ENCODE measurements at places on chromosomes 2 and 18.

GRCh38 chr2:9887513-9887912 is 44.2 kb downstream of the TAF1B start:
- no peak for DNase-seq

GRCh38 chr18:48954886-48955819 is 4.4 kb upstream of the SMAD7 start:
- no peak for DNase-seq

GRCh38 chr2:143881246-143881645 is 638.7 kb downstream of the ZEB2 start:
- no peak for DNase-seq

DNA sequence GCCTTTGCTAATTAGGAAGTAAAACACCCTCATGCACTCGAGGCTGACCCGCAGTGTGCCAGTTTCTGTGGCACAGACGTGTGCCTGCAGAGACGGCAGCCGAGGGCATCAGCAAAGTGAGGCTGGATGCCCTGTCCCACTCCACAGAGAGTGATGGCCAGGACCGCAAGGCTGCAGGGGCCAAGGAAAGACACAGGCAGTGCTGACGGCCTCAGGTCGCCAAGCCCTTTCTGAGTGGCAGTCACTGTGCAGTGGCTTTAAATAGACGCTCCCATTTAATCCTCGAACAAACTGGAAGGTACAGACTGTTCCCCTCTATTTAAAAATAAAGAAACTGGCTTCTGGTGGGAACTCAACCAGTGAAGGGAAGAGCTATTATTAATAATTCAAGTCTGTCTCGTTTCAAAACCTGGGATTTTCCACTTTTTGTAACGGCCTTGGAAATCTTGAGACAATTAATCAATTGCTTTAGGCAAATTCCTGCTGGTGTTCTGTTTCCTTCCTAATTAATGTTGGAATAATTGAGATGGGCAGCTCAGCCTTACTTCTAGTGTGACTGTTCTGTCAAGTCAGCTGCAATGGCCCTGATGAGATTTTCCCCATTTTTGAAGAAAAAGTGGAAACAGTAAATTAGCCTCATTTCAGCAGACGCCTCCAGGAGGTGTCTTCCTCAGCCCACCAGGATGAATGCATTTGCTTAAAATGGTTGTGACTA is 644.6 kb upstream of the RAB6C start:
- no peak for DNase-seq

DNA sequence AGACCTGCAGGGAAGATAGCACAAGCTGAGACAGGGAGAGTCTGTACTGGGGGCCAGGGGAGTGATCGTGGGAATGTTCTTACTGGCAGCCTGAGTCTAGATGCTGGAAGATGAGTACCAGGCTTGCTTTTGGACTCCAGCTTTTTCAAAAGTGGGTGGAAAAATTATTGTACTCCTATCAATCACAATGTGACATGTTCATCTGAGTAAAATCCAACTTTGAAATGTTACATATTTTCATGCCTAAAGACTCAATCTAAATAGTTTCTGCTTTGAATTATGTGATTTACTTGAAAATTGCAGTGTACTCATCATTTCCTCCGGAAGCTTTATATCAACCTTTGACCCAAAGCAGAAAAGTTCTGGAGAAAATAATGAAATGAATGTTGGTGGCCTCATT is 49.7 kb upstream of the ST3GAL5 start:
- DNase-seq, result no peak

DNA sequence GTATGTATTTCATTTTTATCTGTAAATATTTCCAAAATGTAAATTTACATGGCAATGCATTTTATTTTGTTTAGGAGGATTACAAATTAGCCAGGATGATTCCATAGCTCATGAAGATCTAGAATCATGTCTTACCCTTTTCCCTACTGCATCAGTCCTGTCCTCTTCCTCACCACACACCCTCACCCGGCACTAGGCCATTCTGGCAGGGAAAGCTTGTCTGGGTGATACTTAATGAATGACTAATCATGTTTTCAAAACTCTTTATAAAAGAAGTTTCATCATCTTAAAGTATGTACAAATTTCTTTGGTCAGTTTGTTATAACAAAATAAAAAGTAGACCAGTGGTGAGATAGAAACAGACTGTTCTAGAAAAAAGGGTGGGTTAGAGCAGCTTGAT is 283.3 kb upstream of the VWC2L start:
- DNase-seq, result no peak

- no peak for DNase-seq
These were observed 85.2 kb downstream of the EIPR1 start for GRCh38 chr2:3292416-3292815.

DNA sequence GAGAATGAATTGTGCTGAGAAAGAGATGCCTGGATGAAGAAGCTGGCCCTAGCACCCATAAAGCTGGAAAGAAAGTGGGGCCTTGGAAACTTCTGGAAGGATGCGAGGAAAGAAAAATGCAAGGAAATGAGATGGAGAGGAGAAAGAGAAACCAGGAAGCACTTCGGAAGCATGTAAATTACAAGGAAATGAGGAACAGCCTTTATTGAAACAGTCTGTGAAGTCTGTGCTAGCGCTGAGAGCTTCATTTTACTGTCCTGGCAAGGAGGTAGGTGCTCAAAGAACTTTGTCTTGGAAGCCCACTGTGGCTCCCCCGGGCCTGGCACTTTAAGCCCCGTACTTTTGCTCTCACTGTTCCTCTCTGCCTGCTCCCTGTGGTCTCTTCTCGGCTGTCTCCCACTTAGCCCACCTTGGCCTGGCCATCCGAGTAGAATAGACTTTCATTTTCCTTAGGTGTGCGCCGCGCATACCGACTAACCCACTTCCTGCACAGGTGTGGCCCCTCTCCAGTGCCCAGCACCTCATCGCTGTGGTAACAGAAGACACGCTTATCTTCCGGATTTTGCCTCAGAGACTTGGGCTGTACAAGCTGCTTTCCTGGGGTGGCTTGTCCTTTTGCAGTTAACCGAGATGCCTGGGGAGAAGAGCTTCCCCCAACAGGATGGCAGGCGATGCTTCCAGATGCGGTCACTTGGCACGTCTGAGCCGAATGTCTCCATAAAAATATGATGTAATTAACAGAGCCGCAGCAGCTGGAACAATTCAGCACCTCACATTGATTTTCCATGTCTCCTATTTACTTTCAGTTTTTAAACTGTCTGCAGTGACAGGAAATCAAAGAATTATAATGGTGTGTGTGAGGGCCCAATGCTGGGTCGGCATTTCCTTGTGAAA is 199.6 kb downstream of the HRH4 start:
- DNase-seq, result no peak

- DNase-seq, result no peak
These were observed 24.8 kb downstream of the NCOA1 start for GRCh38 chr2:24515831-24516230.

- no peak for DNase-seq
These were observed 77.0 kb upstream of the TMEM200C start for GRCh38 chr18:5972298-5972697.

DNA sequence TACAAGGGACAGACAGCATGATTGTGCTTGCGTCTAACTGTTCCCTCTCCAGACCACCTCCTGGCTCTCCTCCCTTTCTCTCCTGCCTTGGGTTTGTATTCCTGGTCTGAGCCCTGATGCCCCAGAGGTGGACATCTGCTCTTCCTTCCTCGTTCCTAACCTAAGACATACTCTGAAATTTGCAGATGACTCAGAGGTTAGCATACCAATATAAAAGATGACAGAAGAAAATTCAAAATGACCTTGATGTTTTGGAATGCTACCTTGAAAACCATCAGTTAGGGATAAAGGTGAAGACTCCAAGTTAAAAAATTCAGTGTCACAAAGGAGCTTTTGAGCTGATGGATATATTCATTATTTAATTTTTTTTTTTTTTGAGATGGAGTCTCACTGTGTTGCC is 12.9 kb downstream of the SMYD1 start:
- DNase-seq, result no peak
